ENCODE measurements at places on chromosomes 12 and 14.

- DNase-seq, result peak; percentile 65
Measured at GRCh38 chr12:47808050-47808449, 11.7 kb downstream of the HDAC7 start.

GRCh38 chr12:31633464-31633863 is 26.0 kb upstream of the ETFBKMT start:
- no peak for DNase-seq

DNA sequence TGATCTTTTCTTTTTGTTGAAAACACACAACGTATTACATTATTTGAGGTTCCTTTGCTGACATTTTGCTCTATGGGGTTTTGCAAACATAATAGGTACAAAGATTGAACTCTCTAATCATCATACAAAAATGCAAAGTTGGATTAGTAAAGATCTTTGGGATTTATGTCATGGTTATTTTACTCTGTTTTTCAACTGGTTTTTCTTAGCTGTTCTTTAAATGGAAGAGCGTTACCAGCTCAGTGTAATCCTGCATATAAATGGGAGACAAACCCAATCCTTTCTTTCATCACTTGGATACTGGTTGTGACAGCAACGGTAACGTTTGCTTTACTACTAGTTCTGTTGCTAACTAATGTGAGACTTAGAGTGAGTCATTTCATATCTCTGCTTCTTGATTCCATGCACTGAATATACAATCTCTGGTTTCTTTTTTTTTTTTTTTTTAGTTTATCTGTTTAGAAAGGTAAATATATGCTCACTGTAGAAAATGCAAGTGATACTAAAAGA is 104.9 kb upstream of the NOVA1 start:
- peak; percentile 43 for DNase-seq

GRCh38 chr14:70168406-70168805 is 20.3 kb downstream of the SLC8A3 start:
- no peak for DNase-seq

DNA sequence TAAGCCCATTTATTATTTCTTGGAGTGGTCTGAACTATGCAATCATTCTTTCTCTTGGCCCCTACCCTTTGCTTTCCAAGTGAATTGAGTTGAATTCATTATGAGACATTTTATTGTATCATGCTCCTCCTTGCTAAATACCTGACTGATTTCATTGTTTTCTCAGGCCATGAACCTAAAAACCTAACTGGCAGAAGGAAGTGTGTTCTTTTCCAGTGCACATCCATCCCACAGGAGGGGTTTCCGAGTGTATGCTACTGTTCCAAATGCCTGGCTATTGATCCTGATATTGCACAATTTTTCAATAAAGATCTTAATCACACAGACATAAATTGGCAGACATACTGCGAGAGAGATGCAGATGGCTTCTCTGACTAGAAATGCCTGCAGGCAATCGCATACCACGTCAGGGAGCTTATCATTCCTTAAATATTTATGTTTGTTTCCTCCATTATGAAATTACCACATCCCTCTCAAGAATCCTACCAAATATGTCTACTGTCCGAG is 162.2 kb upstream of the EGLN3 start:
- peak; percentile 3 for DNase-seq

DNA sequence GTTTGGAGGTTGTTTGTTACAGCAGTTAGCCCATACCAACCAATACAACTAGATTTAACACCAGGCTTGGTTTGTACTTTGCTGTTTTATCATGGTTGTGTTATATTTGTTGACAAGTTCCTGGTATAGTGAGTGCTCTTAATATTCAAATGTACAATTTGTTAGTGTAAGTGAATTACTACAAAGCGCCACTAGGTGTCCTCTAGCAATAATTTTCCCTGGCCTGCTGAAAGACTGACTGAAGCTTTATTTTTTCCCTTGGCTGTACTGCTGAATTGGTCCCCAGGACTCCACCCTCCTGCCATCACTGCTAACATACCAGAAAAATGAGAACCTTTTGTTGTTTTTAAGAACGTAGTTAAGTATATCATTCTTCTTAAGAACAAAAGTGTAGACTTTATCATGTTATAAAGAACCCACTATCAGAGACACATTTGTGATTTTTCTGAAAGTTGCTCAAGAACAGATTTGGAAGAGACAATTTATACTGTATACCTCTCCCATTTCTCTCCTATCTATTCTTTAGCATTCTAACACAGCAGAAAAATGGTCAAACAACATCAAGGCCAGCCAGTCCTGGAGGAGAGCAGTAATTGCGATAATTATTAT is 75.3 kb upstream of the FAR2 start:
- DNase-seq, result peak; percentile 66

DNA sequence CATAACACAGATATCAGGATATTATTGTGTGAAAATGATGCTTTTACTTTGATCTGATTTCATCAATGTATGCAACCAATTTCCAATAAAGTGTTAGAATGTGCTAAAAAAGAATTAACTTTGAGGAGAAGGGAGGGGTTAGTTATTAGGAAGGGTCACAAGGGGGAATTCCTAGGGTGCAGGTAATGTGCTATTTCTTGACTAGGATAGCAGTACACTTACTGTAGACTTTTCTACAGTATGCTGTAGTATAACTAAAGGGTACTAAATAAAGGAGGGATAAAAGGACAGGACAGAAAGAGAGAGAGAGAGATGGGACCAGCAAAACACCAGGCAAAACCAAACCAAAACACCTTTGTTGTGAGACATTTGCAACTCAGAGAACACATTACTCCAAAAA is 121.4 kb upstream of the RAP1B start:
- no peak for DNase-seq
